ENCODE measurements at places on chromosomes 4 and X. TPM values are rescaled to one million over a fixed set of nuclear protein-coding genes. Genes with fewer than 3 reads are reported as not detected.

- no peaks in the 10 kb centered on the region for H3K4me1 ChIP-seq
- DNase-seq = no peak
- no peaks in the 10 kb centered on the region for H3K36me3 ChIP-seq
These were observed 54.2 kb upstream of the SLC25A4 start for GRCh38 chr4:185088899-185089298.

- DNase-seq = peak; percentile 37
- H3K4me1 ChIP-seq = no peaks in the 10 kb centered on the region
- H3K4me3 ChIP-seq = no peak overlapping the region
- H3K27me3 ChIP-seq = no peaks in the 10 kb centered on the region
- H3K36me3 ChIP-seq = no peaks in the 10 kb centered on the region
These were observed 5.2 kb upstream of the BMP15 start for GRCh38 chrX:50905334-50905733.

DNA sequence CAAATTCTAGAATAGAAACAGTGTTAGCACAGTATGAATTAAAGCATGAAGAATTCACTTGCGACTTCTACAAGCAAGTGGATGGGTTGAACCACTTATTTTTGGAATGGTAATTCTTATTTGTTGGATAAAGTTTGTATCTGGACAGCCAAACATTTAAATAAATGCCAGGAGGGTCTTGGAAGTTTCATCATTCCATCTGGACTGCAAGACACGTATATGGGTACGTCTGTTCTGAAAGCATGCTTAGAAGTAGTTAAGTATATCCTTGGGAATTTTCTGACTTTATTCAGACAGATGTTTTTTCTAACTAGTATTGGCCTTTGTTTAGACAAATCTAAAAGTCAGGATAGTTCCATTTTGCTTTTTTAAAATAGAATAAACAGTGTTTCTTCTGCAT is 77.5 kb upstream of the CASK start:
- no peaks in the 10 kb centered on the region for H3K27me3 ChIP-seq
- no peak for DNase-seq
- H3K36me3 ChIP-seq = no peaks in the 10 kb centered on the region
- no peak overlapping the region for H3K27ac ChIP-seq

The EPHA5 gene
- total RNA-seq = not detected

The ADH4 gene
- total RNA-seq = not detected

All from activated CD8-positive, alpha-beta memory T cell treated with anti-CD3 and anti-CD28 coated beads, Interleukin-2, amount 10 ng/mL, durations not matched to agents 7 days and 5 days (primary cell).